Esophagus mucosa (tissue), 1 donor: ENCODE measurements at places on chromosomes 1 and 21. TPM values are rescaled to one million over a fixed set of nuclear protein-coding genes. Genes with fewer than 3 reads are reported as not detected.

The SEMA6C gene
- 0.88 TPM for total RNA-seq

The PCBP3 gene
- total RNA-seq, result 0.72 TPM

The NDC1 gene
- total RNA-seq, result 15.9 TPM

The TM2D1 gene
- 18.9 TPM for total RNA-seq

The CA14 gene
- 0.28 TPM for total RNA-seq

The ANKRD35 gene
- 13.7 TPM for total RNA-seq

The GUCA2A gene
- total RNA-seq, result not detected

The ASTN1 gene
- total RNA-seq, result not detected

The ZFP69B gene
- total RNA-seq, result 1.6 TPM

The HSPA6 gene
- 1.4 TPM for total RNA-seq

The MYOG gene
- not detected for total RNA-seq

The KRTAP20-2 gene
- total RNA-seq, result not detected
